Neural crest cell (in vitro differentiated cells): ENCODE measurements at places on chromosomes 4 and X. TPM values are rescaled to one million over a fixed set of nuclear protein-coding genes. Genes with fewer than 3 reads are reported as not detected.

TLR2 gene
- 0.28 and 0.71 TPM in 2 replicates for total RNA-seq

SOWAHD gene
- total RNA-seq: 0.32 and 0.40 TPM in 2 replicates

EGFL6 gene
- total RNA-seq: 0.11 TPM in 1 of 2 replicates, not detected in the other

PLS3 gene
- 286 and 307 TPM in 2 replicates for total RNA-seq

MGAT4D gene
- not detected in 2 replicates for total RNA-seq

NHS gene
- 10.7 TPM in 2 replicates for total RNA-seq

MAGEA2 gene
- not detected in 2 replicates for total RNA-seq

CFAP47 gene
- 0.75 and 0.93 TPM in 2 replicates for total RNA-seq

HHIP gene
- total RNA-seq: 1.3 and 1.8 TPM in 2 replicates

CFI gene
- total RNA-seq: not detected in 2 replicates

RRH gene
- total RNA-seq: 0.16 TPM in 1 of 2 replicates, not detected in the other

RPA4 gene
- total RNA-seq: 0.44 and 0.50 TPM in 2 replicates

KCND1 gene
- total RNA-seq: 1.2 TPM in 2 replicates

L1CAM gene
- total RNA-seq: 133 and 137 TPM in 2 replicates

PCYT1B gene
- 32.3 and 34.0 TPM in 2 replicates for total RNA-seq

IQCM gene
- total RNA-seq: not detected in 2 replicates

NPY2R gene
- not detected in 2 replicates for total RNA-seq

IL2RG gene
- not detected in 2 replicates for total RNA-seq

AMELX gene
- not detected in 2 replicates for total RNA-seq

ZNF275 gene
- total RNA-seq: 13.9 and 14.8 TPM in 2 replicates

BGN gene
- 80.6 and 85.2 TPM in 2 replicates for total RNA-seq

ADH1B gene
- not detected in 2 replicates for total RNA-seq

CXCL6 gene
- 0.39 TPM in 1 of 2 replicates, not detected in the other for total RNA-seq

MAMLD1 gene
- total RNA-seq: 4.5 TPM in 2 replicates

XK gene
- 0.12 and 0.20 TPM in 2 replicates for total RNA-seq

LGI2 gene
- total RNA-seq: 4.3 and 4.6 TPM in 2 replicates

KIT gene
- total RNA-seq: 14.5 and 18.7 TPM in 2 replicates

AADAT gene
- 30.7 and 32.5 TPM in 2 replicates for total RNA-seq

NPY5R gene
- 0.12 and 0.20 TPM in 2 replicates for total RNA-seq

ENPP6 gene
- total RNA-seq: not detected in 2 replicates

GEMIN8 gene
- 12.8 and 14.4 TPM in 2 replicates for total RNA-seq

ZNF827 gene
- total RNA-seq: 13.0 and 21.2 TPM in 2 replicates

FGFR3 gene
- 42.5 and 48.1 TPM in 2 replicates for total RNA-seq

ANXA3 gene
- 0.39 TPM in 1 of 2 replicates, not detected in the other for total RNA-seq

PAGE1 gene
- not detected in 2 replicates for total RNA-seq

NXF2B gene
- not detected in 2 replicates for total RNA-seq

NMU gene
- 10.3 and 12.8 TPM in 2 replicates for total RNA-seq

NUDT6 gene
- 10.2 and 11.0 TPM in 2 replicates for total RNA-seq

STOX2 gene
- 26.7 TPM in 2 replicates for total RNA-seq

CTAG2 gene
- not detected in 2 replicates for total RNA-seq

SLC25A43 gene
- total RNA-seq: 6.1 and 6.9 TPM in 2 replicates

NAP1L2 gene
- 7.2 and 7.3 TPM in 2 replicates for total RNA-seq

REELD1 gene
- total RNA-seq: not detected in 2 replicates

ARHGAP6 gene
- total RNA-seq: 2.3 and 2.7 TPM in 2 replicates
